ENCODE measurements at places on chromosomes 3 and 15.

GRCh38 chr3:3196148-3196861, 16.8 kb upstream of the CRBN start:
- DNase-seq: no peak

DNA sequence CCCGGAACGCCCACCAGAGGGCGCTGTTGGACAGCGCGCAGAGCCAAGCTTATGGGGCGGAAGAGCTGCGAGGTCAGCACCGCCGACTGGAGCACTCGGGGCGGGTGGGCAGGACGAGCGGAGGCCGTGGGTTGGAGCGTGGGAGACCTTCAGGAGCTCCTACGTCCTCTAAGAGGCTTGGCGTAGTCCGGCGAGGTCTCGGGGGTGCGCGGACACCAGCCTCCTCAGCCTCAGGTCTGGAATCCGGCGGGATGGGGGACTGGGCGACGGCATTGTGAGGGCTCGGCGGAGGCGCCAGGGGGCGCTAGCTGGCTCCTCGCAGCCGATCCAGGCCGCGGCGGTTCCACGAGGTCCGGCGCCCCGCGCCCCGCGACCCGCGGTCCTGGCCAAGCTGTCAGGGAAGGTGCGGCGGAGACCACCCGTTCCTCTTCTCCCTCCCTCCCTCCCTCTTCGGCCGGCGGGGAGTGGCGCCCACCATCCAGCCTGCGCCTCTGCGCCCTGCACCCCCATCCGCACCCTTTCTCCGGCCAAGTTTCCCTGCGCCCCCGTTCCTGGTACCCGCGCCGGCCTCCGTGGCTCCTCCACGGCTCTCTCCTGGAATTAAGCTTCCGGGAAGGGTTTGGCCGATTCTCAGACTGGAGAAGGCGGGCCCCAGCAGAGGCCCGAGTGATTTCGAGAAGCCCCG, 24.3 kb upstream of the POLG start:
- peak; percentile 47 for DNase-seq

- no peak for DNase-seq
These were observed 136.9 kb upstream of the PRICKLE2 start for GRCh38 chr3:64361962-64362735.

- DNase-seq: no peak
These were observed 543 bp upstream of the REC114 start for GRCh38 chr15:73442421-73442820.

DNA sequence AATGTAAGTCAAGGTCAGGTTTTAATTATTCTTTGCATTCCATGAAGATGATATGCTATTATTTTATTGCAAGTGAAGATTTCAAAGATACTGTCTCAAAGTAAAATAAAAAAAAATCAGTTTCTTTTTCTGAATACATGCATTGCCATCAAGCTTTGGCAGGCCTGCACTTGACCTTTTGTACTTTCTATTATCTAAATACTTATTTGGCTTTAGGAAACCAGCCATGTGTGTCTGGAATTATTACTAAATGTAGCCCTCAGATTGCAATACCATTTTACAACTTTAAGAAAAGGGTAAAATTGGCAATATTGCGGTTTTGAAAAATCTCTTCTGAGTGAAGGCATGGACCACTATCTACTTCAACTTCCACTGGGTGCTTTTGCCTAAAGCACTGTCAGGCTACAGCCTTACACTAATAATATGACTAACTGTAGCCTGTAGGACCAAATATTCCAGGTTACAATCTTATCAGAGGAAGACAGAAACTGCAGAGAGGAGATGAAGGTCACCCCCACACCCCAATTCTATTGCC, 349.4 kb upstream of the DCBLD2 start:
- DNase-seq: no peak

DNA sequence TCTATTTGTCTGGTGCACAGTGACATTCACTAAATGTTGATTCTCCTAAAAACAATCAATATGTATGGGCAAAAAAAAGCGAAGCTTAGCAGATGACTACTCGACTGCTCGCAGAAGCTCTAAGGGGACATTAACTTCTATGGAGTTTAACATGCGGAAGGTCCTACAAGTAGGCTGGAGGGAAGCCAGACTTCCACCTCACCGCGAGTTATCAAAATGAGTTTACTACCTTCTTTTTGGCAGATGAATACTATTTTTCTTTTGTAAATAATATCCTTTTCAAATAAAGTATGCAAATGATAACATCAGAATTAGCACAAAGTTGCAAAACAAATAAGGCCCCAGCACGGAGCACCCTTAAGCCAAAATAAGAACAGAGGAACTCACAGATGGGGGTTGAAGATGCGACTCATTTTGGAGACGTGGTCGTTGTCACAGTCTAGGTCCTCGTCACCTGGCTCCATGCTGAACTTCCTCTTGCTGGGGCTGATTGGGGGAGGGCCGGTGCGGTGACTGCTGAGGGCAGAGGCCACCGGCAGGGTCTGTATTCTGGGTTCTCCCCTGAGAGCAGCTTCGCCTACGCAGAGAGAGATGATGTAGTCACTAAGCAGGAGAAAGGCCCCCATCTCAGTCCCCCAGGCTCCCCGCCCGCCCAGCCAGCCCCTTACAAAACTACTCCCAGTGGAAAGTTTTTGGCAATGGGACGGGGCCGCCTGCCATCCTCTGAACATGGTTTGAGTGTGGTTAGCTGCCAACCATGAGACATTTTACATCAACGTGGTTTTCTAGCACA, 42.1 kb downstream of the VGLL4 start:
- no peak for DNase-seq

DNA sequence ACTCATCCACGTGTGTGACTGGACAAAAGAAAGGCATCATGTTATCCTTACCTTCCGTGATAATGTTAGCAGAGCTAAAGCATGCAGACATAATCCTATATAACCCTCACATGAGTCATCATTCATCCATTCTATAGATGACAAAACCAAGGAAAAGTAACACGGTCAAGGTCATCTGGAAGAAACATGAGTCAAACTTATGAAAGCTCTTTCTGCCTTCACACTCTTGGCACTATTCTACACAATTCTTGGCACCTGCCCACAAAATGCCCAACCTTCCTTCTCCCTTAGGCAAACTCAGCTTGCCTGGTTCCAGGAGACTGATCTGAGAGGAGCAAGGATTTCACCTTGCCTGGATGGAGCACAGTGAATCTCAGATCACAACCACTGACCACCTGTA, 66.9 kb downstream of the PRICKLE2 start:
- DNase-seq: no peak
